ENCODE measurements at places on chromosomes 7 and 10.

DNA sequence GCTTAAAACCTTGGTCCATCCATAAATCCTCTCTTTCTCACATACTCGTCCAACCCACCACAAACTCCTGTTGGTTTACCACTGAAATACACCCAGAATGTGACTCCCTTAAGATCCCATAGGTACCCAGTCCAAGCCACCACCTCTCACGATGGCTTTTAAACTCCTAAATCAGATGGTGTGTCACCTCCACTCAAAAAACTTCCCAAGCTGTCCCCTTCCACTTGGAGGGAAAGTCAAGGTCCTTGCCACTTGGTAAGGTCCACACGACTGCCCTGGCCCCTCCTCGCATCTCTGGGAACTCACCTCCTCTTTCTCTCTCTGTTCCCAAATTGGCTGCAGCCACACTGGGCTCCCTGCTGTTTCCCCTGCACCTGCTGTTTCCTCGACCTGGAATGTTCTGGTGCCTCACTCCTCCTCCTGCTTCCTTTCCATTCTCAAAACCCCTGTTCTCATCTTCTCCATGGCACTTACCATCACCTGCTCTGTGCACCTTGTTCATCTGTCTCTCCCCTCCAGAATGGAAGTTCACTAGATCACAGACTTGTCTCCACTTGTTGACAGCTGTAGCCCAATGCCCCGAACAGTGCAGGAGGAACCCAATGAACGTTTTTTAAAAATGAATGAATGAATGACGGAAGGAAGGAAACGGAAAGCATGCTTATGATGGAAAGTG lies 23.0 kb downstream of the ZFAND2A start:
- DNase-seq, result peak; percentile 29

- DNase-seq, result no peak
Measured at GRCh38 chr10:21314111-21314626, 211.3 kb downstream of the SKIDA1 start.

- DNase-seq, result no peak
Measured at GRCh38 chr10:23433701-23434100, 5.2 kb upstream of the OTUD1 start.

DNA sequence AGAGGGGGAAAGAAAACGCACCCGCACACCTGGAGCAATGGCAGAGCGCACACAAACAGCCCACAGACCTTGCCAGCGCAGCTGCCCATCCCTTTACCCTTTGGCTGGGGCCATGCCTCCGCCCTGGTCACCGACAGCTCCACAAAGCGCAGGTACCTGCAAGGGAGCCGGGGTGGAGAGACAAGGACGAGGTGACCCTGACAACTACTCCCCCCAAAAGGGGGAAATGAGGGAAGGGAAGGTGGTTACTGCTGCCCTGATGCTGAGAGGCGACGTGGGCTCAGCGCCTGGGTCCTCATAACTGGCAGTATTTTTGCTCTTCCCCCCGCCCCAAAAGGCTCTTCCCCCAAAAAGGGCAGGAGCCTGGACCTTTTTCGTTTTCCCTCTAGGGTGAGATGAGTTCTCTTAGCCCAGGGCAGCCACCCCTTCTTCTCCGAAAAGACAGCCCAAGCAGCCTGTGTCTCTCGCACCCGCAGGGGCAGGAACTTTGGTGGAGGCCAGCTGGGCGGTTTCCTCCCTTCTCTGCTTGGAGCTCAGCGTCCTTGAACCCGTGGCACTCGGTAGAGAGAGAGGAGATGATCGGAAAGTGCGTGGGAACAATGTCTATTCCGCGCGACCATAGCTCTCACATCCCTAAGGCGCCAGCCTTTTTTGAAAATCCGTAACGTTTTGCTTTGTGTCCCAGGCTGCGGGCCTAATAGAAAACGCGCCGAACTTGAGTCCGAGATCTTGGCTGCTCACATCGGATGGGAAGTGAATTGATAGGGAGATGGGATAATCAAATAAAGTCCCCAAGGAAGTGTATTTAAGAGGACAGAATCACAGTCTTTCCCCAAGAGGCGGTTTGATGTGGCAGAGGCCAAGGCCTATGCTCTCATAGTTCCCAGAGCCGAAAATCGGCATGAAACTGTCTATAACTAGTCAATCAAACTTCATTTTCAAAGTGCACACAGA lies 1.0 kb downstream of the NKX2-3 start:
- DNase-seq, result no peak

DNA sequence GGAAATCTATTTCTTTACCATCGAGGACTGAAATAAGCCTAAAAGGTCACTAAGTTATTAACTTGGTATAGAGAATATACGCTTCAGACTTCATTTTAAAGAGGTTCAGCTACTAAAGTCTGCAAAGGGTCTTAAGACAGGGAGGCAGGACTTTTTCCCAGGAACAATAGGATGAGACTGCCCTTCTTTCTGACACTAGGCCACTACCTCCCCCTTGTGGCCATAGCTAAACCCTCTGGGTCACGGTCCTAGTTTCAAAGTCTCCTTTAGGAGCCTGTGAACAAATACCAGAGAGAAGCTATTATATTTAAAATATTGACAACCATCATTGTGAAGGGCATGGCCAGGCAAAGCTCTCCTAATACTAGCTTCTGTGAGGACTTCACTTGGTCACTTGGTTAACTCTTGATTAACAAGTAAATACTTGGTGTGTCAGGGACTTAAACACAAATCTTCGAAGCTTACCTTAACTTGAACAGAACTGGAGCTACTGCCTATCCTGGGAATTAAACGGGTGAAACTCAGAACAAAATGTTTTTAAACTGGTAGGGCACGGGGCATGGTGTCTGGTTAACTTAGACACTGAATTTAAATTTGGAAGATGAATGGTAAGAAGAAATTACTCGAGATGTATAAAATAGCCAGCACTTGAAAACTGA lies 75.6 kb downstream of the CCDC6 start:
- DNase-seq, result peak; percentile 24

DNA sequence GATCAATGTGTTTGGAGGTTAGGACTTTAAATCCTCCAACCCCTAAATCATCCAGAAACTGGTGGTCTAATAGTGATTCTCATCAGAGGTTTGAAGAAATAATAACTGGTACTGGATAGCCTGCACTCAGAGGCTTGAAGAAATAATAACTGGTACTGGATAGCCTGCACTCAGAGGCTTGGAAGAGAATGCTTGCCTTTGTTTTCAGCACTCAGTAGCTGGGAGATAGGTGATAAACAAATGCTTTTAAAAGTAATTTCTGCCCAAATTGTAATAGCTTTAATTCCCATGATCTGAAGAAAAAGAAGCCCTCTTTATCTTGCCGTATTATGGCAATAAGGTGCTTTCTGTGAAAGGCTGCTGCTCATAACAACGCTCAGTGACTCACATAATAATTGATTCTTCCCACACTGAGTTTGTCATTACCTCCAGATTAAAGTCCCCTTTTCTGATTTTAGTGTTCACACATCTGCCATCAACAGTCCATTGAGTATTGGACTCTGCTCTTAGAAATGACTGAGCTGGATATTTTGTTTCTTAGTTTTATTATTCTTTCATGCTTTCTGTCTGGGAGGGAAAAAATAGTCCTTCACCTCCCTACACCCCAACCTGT lies 112.3 kb upstream of the PHYHIPL start:
- no peak for DNase-seq

DNA sequence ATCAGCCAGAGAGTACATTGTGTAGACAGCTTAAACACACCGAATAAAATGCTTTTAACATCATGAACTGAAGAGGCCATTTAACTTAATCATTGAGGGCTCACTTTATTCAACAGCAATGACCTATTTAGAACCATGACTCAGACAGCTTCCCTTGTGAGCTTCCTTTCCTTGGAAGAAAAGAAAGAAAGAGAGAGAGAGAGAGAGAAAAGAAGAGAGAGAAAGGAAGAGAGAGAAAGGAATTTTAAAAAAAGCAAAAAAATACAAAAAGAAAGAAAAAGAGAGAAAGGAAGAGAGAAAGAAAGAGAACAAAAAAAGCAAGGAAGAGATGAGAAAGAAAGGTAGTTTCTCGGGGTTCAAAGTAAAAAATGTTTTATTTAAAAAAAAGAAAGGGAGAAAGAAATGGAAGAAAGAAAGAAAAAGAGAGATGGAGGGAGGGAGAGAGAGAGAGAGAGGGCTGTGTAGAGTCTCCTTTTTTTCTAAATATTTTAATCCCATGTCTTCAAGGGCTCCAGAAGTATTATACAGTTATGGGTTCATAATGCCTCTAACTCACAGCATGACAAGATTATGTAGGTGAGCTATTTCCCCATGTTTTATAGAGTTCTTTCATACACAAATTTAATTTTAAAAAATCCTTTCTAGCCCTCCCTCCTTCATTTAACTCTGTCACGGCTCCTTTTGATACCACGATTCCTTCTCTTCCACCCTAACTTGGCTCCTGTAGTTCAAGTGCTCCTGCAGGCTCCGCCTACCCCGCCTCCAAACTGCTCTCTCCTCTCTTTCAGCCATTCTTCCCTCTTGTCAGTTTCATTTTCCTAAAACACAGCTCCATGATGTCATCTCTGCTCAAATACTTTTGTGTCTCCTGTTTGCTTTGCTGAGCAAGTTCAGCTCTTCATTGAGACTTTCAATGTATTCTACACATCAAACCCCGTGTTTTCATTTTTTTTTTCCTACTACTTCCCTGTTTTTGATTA lies 85.5 kb downstream of the PRTFDC1 start:
- no peak for DNase-seq

DNA sequence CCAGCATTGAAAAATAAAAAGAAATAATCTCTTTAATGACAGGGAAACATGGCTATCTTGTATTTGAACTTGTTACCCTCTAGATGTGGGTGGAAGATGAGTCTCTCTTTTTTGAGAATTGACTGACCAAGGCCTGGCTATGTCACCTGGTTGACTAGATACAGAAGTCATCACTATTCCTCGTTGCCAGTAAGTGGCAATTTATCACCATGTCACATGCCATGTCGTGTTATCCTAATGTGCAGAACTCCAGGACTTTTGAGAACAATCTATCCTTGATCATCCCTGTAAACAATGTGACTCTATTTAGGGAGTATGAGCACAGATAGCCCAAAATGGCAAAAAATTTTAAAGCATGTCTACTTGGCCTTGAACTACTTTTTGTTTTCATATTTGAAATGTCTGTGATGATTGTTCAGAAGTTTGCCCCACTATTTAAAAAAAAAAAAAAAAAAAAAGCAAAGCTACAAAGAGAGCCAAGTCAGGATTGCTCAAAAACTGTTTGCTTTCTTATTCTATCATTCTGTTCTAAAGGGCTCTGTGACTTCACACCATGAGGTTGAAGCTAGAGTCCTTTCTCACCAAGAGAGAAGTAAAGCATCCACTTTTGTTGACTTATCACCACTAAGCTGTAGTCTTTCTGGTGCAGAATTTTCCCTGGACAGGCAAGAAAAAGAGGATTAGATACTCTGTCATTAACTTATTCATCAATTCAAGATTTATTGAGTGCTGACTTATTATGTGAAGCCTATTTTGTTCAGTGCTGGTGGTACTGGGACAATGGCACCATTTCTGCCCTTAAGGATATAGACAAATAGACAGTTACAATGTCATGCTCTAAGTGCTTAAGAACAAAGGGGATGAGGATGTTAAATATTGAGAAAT lies 10.4 kb upstream of the WIPF3 start:
- no peak for DNase-seq

GRCh38 chr10:88033793-88034192 lies 170.4 kb downstream of the PTEN start:
- DNase-seq, result no peak

- DNase-seq, result no peak
Measured at GRCh38 chr7:278081-278480, 11.9 kb upstream of the FOXL3 start.

DNA sequence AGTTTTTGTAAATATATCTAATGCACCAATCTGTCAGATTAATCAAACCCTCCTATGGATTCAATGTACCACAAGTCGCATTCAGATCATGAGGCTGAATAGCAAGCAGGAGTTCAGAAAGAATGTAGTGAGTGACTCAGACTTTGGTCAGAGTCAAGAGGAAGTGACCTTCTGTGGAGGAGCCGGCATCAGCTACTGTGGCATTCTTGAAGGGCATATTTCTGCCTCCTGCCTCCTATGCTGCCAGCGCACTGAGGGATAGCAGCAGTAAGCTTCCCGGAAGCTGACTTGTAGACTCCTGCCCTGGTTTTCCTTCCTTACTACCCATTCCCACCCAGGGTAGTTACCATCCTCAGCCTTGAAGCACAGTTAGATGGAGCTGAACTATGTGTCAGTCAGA lies 867.5 kb downstream of the NRG3 start:
- no peak for DNase-seq

- no peak for DNase-seq
Measured at GRCh38 chr10:127548022-127548421, 1.1 kb upstream of the NPS start.

Data from LoVo (cell line).